ENCODE measurements at places on chromosomes 4 and X.

GRCh38 chr4:140344101-140344500 lies 29.3 kb upstream of the SCOC start:
- DNase-seq = no peak

DNA sequence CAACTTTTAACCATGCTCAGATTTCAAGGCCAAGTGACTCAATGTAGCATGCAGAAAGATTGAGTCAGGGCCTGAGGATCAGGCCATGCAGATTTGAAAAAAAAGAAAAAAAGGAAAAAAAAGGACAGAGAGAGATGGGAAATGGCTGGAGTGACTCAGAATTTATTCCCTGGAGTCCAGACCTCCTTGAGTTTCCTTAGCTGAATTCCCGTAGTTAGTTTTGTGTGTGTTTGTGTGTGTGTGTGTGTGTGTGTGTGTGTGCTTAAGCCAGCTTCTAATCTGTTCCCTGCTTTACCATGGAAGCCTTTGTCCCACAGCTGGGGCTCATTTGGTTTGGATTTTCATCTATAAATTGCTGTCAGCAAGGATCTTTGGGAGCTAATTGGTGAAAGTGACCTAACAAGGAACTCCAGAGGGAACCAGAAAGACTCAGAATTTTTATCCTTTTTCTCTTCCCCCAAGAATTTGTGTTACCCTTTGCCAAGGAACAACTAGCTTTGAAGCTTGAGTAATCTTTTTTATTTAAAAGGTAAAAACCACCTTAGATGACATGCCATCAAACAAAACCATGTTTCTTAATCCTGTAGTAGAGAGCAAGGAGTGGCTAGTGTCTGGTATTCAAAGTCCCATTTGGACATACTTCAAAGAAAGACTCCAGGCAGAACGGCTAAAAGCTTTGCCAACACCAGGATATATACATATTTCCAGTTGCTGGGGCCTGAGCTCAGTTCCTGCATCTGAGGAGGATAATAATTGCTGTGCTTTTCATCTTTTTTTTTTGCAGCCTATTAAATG lies 109.0 kb upstream of the DDIT4L start:
- DNase-seq = peak; percentile 97

- DNase-seq = no peak
Measured at GRCh38 chrX:31287861-31288260, 216.0 kb upstream of the FTHL17 start.

DNA sequence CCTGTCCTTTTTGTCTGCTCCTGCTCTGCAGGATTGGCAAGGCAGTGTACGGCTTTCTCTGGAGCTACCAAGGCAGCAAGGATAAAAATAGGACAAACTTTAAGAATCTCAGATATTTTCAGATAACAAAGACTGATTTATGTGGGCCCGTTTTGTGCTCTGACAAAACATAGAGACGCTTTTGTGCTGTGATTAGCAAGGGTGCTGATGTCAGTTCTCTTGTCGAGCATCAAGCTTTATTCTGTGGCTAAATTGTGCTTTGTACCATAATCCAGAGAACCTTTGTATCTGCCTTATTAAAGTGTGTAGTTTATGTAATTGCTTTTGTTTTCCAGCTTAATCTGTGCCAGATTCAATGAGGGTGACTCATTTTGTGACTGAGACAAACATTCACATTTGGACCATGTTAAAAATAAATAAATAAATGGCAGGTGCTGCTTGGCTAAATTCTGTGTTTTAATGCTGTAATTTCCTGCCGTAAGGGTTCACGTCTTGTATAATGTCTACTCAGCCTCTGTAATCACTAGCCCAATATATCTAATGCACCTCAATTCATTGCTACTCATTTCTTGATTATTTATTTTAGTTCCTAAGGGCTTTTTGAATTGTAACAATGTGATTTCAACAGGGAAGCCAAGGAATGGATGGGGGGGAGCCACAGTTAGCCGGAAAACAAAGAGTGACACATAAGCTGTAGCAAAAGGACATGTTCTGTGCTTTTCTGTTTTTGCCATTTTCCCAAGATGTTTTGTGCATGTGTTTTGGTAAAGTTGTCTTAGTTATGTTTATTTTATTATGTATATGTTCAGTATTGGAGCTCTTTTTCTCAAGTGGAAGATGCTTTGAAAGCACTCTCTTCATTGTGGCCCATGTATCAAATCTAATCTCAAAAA lies 75.1 kb downstream of the GAB1 start:
- DNase-seq = no peak

DNA sequence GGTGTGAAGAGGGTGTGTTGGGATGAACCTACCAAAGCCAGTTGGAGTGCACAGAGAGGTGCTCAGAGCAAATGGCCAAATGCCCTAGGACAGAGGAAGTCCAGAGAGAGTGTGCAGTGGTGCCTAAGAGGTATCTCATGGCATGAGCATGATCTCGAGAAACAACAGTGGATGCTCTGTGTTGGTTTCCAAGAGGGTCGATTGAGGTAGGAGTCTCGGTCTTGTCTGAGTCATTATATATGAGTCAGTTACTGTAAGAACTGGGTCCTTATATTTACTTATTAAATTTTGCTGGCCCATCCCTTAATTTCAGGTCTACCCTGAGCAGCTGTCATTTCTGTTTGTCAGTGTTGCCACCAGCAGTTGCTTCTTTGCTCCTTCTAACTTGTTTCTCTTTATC lies 86.6 kb upstream of the TMEM150C start:
- DNase-seq = no peak
